Uterus (tissue), 4 donors: ENCODE measurements at places on chromosomes 12 and 14. TPM values are rescaled to one million over a fixed set of nuclear protein-coding genes. Genes with fewer than 3 reads are reported as not detected.

DNA sequence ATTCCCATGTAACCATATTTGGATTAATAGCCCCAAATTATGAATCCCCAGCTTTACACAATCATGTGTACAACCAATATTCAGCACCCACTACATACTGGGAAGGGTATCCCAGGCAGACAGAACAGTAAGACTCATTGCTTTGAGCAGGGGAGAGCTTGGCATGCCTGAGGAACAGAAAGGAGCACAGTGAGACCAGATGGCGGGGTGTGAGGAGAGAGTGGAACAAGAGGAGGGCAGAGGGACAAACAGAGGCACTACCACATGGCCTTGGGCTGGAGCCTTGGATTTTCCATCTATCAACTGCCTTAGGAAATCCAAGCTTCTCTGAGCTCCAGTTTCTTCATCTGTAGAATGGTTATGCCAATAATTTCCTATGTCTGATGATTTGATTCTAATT lies 3.8 kb downstream of the DGKA start:
- no peak overlapping the region for H3K4me3 ChIP-seq
- no peak for DNase-seq
- no peaks in the 10 kb centered on the region for H3K36me3 ChIP-seq
- peaks cover 4% of the 10 kb centered on the region for H3K4me1 ChIP-seq
- H3K27me3 ChIP-seq, result no peaks in the 10 kb centered on the region

- no peak for DNase-seq
- no peaks in the 10 kb centered on the region for H3K36me3 ChIP-seq
- H3K4me3 ChIP-seq, result no peak overlapping the region
- H3K4me1 ChIP-seq, result no peaks in the 10 kb centered on the region
These were observed 15.5 kb downstream of the ADGRD1 start for GRCh38 chr12:130969223-130969622.

- no peaks in the 10 kb centered on the region for H3K4me1 ChIP-seq
- no peak overlapping the region for H3K27ac ChIP-seq
- no peaks in the 10 kb centered on the region for H3K36me3 ChIP-seq
- H3K4me3 ChIP-seq, result no peak overlapping the region
These were observed 839.1 kb downstream of the NRXN3 start for GRCh38 chr14:79009286-79009685.

DNA sequence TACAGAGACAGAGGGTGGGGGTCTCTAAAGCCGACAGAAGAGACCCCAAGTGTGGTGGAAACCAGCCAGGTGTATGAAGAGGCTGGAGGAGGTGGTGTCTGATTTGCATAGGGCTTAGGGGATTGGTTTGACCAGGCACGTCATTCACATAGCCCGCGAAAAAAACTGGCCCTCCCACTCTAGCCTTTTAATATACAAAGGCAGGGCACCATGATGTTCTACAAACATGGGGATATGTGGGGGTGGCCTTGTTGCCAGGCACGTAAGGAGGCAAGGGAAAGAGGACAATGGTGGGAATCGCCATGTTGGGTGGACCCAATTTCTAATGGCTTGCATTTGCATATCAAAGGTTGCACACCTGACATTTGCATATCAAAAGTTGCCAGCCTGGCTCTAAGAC lies 13.2 kb downstream of the LALBA start:
- no peak overlapping the region for H3K27ac ChIP-seq
- H3K36me3 ChIP-seq, result no peaks in the 10 kb centered on the region
- H3K4me3 ChIP-seq, result no peak overlapping the region
- no peaks in the 10 kb centered on the region for H3K4me1 ChIP-seq
- DNase-seq, result no peak
- H3K27me3 ChIP-seq, result no peaks in the 10 kb centered on the region

GRCh38 chr14:74932401-74932901 lies 9.4 kb upstream of the RPS6KL1 start:
- H3K4me3 ChIP-seq, result no peak overlapping the region
- H3K27me3 ChIP-seq, result no peaks in the 10 kb centered on the region
- peak overlapping the region; percentile 43 for H3K27ac ChIP-seq
- H3K36me3 ChIP-seq, result no peaks in the 10 kb centered on the region
- no peaks in the 10 kb centered on the region for H3K4me1 ChIP-seq

Gene AVPR1A
- total RNA-seq, result 8.7 TPM
